ENCODE measurements at places on chromosomes 7 and 10.
A peak's percentile ranks its signal among the peaks of the same experiment; 100 is the strongest.

- DNase-seq: no peak
Measured at GRCh38 chr7:51313738-51314425, 2.7 kb downstream of the COBL start.

- no peak for DNase-seq
Measured at GRCh38 chr7:70856901-70857630, 274.9 kb upstream of the GALNT17 start.

GRCh38 chr10:73788864-73789658 lies 3.7 kb downstream of the ZSWIM8 start:
- no peak for DNase-seq

DNA sequence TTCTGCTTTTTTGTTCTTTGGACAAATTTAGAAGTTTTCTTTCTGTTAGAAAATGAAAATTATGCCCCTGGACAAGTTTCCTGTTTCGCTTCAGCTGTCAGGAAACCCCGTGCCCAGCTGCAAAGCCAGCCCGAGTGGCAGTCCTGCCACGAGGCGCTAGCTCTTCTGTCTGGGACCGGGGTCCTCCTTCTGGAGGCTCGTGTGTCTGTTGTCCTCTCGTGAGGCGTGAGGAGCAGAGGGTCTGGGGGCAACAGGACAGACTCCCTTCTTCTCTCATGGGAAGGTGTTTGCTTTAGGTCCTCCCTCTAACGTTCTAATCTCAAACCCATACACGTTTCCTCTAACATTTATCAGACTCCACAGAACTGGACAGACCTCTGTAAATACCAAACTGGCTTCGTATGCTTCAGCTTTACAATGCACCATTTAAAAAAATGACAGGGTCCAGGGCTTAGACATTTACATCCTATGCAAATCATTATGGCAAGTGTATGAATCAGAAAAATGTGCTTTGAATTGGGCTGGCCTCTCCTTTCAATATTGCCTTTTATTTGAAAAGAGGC lies 184.5 kb upstream of the SHH start:
- no peak for DNase-seq

GRCh38 chr7:40526951-40527715 lies 392.3 kb downstream of the SUGCT start:
- DNase-seq: no peak

GRCh38 chr10:4492202-4492601 lies 333.8 kb upstream of the AKR1E2 start:
- no peak for DNase-seq

DNA sequence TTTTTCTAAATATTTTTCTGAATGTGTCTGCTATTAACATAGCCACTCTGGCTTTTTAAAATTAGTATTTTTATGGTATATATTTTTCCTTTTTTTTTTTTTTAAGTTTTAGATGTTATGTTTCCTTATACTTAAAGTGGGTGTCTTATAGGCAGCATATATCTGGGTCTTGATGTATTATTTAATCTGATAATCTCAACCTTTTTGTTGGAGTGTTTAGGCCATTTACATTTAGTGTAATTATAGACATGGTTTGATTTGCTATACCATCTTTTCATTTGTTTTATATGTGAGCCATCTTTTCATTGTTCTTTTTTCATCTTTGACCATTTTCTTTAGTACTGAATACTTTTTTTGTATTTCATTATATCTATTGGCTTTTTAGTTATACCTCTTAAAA lies 45.0 kb downstream of the TRUB1 start:
- DNase-seq: no peak

DNA sequence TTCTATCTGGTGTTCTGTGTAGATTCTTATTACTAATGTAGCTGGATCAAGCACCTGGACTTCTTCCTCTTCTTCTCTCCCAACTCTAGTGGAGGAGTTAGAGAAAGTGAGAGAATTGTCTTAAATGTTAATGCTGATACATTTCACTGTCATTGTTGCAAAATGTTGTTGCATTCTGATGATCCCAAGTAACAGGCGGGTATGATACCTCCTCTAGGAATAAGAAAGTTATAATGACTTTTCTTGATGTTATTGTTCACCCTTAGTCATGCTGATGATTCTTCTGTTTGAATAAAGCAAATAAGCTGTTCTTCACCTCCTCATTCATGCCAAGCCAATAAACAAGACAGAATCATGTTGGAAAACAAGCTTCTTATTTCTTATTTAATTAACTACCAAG lies 9.1 kb downstream of the CHRM2 start:
- no peak for DNase-seq

DNA sequence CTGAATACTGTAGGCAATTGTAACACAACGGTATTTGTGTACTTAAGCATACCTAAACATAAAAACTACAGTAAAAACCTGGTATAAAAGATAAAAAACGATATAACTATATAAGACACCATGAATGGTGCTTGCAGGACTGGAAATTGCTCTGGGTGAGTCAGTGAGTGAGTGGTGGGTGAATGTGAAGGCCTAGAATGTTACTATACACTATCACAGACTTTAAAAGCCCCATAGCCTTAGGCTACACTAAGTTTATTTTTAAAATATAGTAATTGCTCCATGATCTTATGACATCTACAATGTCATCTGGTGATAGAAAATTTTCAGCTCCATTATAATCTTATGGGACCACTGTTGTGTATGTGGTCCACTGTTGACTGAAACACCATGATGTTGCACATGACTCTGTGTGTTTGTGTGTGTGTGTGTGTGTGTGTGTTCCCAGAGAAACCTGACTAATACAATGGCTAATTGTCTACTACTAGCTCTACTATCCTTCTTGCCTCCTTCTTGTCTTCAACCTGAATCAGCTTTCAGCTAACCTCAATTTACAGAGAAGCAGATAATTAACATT lies 27.6 kb upstream of the PRPF18 start:
- no peak for DNase-seq

DNA sequence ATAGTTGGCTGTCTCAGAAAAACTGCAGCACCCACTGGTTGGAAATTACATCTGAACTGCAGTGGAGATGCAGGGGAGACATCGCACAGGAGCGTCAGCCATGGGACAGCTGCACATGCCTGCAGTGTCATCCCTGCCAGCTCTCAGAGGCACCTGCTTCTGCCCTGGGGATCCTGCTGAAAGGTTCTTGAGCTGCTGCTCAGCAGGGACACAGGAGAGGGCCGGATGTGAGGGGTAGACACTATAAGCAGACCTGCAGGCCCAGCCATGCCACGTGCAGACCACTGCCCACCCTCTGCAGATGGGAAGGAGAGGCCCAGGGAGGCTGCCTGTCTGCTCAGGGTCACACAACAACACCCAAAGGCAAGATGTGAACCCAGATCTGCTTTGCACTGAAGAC lies 601.4 kb downstream of the DNAJB6 start:
- DNase-seq: no peak

- no peak for DNase-seq
Measured at GRCh38 chr10:97611473-97611872, 21.8 kb downstream of the MORN4 start.

GRCh38 chr7:29976266-29976665 lies 13.3 kb downstream of the SCRN1 start:
- no peak for DNase-seq

DNA sequence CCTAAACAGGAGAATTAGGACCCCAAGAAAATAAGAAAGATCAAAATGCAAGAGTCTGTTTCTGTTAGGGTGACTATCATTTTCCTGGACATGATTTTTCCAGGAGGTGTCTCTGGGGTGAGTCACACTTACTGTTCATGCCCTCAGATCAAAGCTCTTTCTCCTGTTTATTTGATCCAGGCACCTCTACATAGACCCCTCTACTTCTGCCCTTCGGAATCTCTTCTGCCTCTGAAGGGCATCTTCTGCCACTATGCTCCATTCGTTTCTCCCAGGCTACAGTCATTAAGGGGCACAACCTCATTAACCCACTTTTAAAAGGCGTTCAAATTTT lies 1328.0 kb downstream of the GATA3 start:
- DNase-seq: no peak

GRCh38 chr7:465710-466400 lies 53.8 kb downstream of the PDGFA start:
- DNase-seq: no peak

- DNase-seq: no peak
Measured at GRCh38 chr10:94405406-94405805, 3.1 kb downstream of the TBC1D12 start.

DNA sequence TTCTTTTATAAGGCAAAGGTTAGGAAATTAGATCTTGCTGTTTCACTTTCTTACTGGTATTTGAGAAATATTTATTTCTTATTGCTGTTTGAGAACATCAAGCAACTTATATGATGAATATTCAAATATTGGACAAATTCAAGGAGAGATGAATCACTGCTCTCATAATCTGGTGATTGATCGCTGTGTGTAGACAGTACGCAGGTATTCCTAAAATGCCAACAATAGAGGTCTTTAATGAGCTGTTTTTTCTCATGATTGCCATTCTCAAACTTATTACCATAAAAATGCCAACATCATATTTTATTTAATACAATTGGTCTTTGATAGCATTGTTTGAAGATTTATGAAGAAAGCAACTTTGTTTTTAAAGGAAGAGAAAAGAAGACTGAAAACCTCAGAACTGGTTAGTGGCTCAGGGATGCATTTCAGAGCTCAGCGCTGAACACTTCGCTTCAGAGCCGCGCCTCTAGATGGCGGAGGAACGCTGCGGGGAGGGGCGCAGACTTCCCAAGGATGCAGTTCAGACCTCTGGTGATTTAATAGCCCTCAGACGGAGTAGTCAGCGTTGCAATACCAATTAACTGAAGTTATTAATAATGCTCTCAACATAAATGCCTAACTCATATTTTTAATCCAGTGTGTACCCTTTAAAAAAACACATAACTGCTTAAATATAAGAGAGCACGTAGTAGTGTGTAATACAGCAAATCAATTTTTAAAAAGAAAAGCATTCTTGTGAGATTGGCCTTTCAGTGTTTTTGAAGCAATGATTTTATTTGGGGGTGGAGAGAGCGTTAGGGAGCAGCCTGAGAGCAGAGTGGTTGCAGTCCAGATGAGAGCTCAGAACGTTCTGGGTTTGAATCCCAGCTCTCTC lies 38.5 kb upstream of the STEAP4 start:
- no peak for DNase-seq

- no peak for DNase-seq
Measured at GRCh38 chr10:126433351-126433750, 45.1 kb upstream of the ADAM12 start.

GRCh38 chr7:30329716-30330115 lies 45.3 kb downstream of the ZNRF2 start:
- no peak for DNase-seq

- no peak for DNase-seq
Measured at GRCh38 chr10:64054392-64054791, 533.2 kb downstream of the REEP3 start.

GRCh38 chr10:71255808-71256660 lies 43.7 kb downstream of the UNC5B start:
- peak; percentile 83 for DNase-seq

DNA sequence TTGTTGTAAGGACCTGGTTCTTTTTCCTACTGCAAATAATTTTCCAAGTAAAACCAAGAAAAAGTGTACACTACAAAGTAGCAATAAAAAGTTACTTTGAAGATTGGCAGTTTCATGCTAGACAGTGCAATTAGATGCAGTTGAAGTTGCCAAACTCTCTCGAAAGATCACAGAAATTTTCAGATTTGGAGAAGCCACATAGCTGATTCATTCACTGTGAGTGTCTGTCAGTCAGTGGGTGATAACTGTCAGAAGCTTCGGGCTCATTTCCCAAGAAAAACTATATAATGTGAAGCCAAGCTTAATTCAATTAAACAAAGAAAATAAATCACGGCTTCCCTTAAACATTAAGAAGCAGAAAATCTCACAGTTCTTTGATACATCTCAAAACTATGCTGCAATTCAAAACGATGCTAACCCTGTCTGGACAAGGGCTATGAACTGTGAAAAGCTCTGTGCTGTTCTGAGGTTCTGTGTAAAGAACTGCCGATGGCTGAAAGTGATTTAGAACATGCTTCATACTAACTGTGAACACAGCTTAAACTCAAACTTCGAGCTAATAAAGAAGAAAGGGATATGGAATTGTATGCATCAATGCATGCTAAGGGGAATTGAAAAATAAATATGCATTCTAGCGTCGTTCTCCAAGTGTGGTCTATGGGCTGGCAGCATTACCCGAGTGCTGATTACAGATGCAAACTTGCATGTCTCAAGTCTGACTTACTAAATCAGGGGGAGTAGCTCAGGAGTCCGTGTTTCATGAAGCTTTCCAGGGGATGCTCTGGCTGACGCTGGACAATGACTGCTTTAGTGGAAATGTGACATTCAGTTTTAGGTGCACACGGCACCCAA lies 557.4 kb downstream of the CALN1 start:
- DNase-seq: no peak

- no peak for DNase-seq
Measured at GRCh38 chr7:88398459-88398858, 91.8 kb upstream of the STEAP4 start.

GRCh38 chr7:44400033-44400511 lies 74.7 kb upstream of the CAMK2B start:
- no peak for DNase-seq

- DNase-seq: peak; percentile 77
Measured at GRCh38 chr7:92916770-92917224, 80.4 kb upstream of the CDK6 start.

DNA sequence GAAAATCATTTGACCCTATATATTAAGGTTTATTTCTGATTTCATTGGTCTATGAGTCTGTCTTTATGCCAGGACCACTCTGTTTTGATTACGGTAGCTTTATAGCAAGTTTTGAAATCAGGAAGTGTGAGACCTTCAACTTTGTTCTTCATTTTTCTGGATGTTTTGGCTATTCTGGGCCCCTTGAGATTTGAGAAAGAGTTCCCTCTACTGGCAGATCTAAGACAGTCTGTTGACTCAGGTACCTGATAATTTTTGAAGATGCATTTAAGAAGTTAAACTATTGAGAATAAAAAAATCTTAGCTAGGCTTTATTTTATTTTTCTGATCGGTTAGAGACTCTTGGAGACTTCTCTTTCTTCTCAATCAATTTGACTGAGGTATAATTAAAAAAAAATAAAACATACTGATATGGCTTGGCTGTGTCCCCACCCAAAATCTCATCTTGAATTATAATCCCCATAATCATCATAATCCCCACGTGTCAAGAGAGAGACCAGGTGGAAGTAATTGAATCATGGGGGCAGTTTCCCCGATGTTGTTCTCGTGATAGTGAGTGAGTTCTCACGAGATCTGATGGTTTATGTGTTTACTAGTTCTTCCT lies 209.2 kb downstream of the SNX10 start:
- DNase-seq: no peak

DNA sequence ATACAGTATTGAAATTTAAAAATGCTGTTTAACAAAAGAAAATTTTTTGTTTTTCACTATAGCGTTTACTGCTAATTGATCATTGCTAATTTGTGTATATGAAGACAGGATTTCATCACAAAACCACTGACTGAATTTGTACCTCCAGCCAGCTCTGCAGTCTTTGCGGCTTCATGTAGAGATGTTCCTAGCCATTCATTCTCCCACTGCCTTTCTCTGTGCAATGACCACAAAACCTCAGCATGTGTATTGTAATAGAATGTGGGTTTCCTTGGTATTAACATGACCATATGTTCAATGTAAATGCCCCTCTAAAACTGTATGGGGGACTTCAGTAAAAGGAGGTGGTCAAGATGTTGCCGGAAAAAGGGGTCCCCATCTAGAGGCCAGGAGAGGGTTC lies 81.1 kb upstream of the STEAP1B start:
- DNase-seq: no peak

Measured in RWPE2 (cell line).